ENCODE measurements at places on chromosomes 4 and X.

- no peak for DNase-seq
Measured at GRCh38 chrX:45134775-45135174, 65.9 kb downstream of the DIPK2B start.

- DNase-seq, result no peak
Measured at GRCh38 chr4:38308728-38309311, 348.6 kb downstream of the PTTG2 start.

DNA sequence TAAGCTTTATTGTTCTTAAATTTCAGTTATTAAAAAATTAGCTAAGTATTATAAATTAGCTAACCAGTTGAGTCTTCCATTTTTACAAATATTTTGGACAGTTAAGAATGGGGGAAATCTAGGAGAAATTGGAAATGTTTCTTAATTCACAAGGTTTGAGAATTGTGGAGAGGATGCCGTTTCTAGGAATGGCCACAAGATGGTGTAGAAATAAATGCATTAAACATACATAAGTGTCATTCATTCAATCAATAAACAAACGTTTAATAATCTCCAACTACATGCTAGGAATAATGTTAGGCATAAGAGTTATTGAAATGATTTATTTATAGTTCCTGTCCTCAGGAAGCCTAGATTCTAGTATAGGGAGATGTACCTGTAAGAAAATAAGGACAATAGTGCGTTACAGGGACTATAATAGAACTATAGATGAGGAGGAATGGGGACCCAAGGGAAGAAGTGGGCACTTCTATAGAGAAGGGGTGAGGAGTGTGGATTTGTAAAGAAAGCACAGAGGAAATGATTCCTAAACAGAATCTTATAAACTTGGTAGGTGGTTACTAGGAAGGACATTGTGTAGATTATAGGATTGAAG lies 195.7 kb upstream of the ANK2 start:
- DNase-seq, result no peak

DNA sequence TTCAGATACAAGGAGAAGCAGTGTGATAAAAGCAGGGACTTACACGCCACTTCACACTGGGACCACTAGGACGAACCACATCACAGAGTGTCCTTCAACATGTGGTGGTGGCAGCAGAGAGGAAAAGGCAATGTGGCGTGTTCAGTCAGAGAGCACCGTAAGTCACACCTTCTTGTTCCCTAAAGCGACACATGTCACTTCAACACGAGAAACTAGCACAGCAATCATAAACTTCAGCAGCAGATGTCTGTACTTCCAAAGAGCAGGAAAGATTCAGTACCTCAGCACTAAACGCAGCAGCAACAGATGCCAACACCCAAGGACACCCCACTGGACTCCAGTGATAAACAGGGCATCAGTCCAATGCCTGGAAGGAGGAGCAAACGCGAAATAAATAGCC lies 96.7 kb downstream of the AREG start:
- DNase-seq, result no peak

- DNase-seq, result no peak
Measured at GRCh38 chr4:100174985-100175383, 15.3 kb downstream of the DDIT4L start.

GRCh38 chrX:2499507-2499906 lies 1.3 kb downstream of the DHRSX start:
- DNase-seq, result no peak

DNA sequence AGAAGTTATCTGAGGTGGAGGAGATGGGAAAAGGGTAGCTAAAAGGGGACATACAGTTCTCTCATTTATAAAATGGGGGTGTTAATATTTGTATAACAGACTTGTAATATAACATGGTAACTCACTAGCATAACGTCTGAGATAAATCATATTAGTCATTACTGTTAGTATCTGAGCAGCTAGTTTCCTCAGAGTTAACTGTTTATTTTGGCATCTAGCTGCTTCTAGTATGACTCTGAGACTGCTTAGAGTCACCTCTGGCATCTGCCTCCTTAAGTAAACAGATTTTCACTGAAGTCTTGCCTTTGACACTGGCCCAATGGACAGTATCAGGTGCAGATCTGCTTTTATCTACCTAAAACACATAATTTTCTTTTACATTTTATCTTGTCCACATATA lies 58.1 kb downstream of the SLC30A9 start:
- no peak for DNase-seq

- no peak for DNase-seq
Measured at GRCh38 chr4:33057736-33058135, 2337.6 kb downstream of the PCDH7 start.

- DNase-seq, result no peak
Measured at GRCh38 chrX:2897311-2897689, 31.8 kb downstream of the ARSD start.

GRCh38 chrX:114344756-114345349 lies 239.0 kb upstream of the HTR2C start:
- DNase-seq, result no peak

- DNase-seq, result no peak
Measured at GRCh38 chr4:10032625-10033024, 11.3 kb upstream of the SLC2A9 start.

DNA sequence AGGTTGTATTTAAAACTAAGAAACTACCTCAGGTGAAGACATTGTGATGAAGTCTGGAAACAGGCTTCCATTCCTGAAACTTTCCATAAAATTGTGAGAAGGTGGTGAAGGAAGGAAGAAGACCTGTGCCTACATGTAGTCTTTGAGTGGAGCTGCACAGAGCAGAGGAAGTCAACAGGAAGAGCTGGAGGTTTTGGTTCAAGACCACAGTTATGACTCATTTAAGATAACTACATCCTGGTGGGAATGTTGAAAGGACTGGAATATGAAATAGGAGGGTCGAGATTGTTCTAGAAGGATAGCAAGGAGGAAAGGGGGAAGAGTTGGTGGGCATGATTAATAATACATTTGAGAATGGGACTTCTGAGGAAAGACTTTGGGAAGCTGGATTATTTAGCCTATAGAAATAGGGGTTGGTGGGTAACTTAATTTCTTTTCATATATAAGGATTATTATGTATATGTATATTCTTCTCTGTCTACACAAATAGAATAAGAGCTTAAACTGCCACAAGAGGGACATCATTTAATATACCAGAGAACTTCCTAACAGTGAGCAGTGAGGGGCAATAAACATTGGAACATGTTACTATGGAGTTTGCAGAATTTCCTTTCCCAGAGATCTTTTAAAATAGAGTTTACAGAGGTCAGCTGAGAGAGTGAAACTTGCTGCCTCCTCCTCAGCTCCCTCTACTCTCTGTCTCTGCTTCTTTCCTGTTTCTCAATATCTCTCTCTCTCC lies 23.5 kb downstream of the AWAT2 start:
- no peak for DNase-seq

DNA sequence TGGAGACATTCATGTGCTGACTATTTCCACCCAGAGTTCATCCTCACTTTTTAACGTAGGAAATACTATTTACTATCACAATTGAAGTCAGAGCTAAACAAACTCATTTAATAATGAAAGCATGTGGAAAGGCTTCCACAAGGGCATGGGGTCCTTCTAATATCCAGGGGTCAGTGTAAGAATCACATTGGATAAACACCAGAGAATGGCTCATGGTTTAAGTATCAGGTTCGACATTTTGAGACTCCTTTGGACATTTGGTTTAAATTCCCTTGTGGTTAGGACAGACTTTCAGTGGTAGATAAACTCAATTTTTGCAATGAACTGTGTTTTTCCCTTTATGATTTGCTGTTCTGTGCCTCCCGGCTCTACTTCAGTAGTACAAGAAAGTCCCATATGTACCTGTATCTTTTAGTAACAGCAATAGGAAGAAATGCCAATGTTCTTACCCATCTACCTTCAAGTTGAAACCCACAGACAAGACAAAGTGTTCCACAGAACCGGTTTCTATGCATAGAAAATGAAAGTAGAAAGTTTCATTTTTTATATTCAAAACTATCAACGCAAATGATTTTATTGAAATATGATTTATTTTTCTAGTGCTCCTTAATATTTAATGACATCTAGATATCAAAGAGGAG lies 589.0 kb upstream of the FAM241A start:
- no peak for DNase-seq

DNA sequence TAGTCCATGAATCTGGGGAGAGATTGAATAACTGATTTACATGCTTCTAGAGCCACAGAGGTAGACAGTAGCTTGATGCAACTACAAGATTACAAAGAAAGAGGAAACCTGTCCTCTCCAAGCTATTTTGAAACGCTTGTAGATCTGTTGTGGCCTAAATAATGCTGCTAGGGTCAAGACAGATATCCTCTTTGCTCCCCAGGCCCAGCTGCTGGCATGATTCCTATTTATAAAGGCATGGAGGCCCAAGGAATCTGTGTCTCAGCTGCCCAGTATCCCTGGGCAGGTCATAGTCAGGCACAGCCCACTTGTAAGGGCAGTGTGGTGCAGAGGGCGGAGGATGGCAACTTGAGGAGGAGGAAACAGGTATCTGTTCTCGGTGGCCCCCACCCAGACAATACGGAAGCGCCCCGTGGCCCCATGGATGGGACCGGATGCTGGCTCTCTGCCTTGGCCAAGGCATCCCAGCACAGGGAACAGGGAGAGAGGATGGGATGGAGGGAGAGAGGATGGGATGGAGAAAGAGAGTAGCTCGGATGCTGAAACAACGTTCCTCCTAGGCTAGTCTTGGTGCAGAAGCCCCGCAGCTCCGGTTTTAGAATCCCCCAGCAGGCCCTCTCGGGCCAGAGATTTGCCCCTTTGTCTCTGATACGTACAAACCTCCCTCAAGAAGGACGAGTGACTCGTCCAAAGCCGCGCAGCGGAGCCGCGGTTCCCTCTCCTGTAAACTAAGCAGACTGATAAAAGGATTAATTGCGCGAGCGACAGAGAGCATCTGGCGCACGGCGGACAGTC lies 767 bp upstream of the SMIM20 start:
- DNase-seq, result no peak

DNA sequence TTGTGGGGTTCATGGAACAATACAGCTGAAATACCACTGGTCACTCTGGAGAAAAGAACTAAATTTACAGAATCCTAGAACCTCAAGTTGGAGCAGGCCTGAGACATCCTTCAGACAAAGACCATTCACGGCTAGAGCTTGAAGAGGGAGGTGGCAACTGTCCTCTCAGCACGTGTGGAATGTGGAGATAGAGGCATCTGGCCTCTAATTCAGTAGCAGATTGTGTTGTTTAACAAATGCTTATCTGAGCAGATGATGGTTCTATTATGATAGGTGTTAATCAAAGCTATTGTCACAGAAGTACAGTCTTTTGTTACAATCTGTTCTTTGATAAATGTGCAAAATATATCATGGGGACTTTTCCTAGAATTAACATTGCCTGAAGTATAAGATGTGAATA lies 121.7 kb upstream of the KCNIP4 start:
- DNase-seq, result no peak

DNA sequence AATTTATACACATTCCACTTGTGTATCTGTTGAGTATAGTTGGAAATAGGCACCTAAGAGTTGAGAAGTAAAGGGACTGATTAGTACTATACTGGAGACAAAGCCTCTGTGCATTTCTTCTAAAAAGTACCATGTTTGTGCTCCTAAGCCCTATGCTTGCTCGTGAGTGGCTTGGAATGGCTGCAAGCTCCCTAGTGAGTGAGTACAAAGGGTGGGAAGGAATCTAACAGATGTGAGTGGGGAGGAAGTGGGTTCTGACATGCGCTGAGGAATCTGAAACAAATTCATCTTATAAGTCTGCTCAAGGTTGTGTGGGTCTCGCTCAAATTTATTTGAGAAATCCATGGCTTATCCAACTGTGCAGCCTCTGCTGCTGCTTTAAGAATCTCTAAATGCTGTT lies 13.3 kb downstream of the SPCS3 start:
- no peak for DNase-seq

- DNase-seq, result no peak
Measured at GRCh38 chr4:3287271-3287971, 5.4 kb upstream of the RGS12 start.
